ENCODE measurements at places on chromosomes 6 and 20.

DNA sequence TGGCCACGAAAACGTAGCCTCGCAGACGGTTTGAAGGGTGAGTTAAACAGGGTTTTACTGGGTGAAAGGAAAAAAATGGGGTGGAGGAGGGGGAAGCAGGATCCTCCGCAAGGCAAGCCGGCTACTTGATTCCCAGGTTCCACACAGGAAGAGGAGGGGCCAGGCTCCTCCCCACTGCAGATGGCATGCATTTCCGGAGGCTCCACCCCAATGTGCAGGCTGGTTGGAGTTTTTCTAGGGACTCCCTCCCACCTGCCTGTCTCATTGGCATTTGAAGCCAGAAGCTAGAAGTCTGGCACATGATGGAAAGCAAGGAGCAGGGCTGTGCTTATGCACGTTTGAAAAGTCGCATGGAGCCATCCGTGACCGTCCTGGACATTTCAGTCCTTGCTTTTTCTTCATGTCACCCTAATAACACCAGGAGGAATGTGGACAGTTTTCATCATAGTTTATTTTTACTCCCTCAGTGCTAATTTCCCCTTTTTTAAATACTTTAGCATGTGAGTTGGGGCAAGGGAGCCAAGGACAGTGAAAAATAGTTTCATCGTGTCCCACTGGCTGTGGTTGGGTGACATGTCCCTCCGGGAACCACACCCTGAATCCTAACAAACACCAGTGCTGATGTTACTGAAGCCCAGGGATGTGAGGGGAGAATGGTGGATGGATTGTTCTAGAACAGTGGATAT is 100.1 kb upstream of the INSM1 start:
- no peak for DNase-seq

DNA sequence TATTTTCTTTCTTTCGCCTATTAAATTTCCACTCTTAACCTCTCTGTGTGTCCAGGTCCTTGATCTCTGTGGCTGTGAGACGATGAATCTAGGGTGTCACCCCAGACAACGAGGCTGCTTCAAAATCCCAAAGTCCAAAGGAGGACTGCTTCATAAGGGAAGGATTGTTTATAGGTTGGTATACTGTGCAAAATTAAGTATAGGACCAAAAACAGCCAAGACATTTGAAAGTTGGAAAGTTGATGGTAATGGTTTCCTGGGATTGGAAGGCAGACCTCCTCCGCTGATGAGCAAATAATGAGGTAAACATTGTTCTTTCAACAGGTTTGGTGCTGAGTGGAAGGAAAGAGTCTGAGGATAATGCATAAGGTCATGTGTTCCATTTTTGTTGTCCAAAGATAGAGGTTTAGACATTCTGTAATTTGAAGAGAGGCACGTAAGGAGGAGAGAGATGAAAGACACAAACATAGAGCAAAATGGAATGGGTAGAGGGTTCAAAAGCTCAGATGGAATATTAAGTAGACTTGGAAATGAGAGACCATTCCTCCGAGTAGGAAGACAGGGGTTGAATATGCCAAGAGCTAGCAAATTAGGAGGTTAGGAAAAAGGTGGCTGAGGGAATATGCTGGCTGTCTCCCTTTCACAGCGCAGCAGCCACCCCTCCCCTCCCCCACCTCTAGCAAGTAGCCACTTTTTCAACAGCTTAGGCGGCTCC is 24.8 kb downstream of the ZNF311 start:
- DNase-seq: no peak

DNA sequence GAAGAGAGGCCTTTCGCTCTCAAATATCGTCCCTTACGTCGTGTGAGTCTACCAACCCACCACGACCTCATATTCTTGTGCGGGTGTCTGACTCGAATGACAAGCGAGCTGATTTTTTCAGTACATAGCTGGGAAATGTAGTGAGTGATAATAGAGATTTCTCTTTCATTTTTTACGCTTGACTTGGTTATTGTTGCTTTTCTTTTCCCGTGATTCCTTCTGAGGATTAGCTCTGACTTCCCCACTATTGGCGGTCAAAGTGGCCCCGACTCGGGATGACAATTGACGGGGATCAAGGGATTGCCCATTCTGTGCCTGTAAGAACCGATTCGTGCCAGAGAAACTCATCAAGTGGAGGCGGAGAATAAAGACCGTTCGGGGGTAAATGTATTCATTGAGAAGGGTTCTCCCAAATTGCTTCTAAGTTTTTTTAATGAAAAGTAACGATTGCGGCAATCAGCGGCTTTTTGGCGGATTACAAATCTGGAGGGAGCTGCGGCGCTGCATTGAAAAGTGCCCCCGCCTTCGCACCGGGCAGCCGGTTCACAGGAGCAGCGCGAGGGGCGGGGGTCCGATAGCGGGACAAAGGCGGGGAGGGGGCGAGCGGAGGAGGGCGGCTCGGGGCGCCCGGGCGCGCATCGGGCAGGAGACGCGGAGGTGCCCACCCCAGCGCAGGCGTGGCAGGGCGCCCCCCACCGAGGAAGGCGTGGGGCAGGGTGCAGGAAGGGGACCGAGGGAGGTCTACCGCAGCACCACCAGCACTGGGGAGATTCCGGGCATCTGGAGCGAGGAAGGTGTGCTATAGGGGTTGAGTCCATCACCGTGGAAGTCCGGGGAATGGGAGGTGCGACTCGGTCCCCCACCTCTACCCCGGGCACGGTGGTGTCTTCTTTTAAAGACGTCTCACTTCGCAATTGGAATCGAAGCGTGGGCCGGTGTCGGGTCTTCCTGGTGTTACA is 44.5 kb upstream of the OSTM1 start:
- DNase-seq: no peak

DNA sequence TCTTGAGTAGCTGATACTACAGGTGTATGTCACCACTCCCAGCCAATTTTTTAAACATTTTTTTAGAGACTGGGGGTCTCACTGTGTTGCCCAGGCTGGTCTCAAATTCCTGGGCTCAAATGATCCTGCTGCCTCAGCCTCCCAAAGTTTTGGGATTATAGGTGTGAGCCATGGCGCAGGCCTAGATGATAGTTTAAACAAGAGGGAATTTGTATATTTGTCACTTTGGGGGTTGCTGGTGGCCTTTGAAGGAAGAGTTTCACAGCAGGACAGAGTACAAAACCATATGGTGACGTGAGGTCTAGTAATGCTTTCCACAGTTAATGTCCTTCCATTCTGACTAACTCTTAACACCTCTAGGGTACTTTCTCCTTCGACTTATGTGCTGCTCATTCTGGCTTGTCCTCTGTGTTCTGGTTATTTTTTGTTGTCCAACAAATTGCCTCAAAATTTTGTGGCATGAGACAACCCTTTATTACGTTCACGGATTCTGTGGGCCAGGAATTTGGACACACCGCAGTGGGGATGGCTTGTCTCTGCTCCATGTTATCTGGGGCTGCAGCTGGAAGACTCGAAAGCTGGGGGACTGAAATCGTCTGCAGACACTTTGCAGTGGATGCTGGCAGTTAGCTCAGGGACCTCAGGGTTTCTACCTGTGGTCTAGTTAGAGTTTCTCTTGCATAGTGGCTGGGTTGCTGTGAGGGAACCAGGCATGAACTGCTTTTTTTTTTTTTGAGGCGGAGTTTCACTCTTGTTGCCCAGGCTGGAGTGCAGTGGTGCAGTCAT is 23.0 kb upstream of the IER3 start:
- no peak for DNase-seq

DNA sequence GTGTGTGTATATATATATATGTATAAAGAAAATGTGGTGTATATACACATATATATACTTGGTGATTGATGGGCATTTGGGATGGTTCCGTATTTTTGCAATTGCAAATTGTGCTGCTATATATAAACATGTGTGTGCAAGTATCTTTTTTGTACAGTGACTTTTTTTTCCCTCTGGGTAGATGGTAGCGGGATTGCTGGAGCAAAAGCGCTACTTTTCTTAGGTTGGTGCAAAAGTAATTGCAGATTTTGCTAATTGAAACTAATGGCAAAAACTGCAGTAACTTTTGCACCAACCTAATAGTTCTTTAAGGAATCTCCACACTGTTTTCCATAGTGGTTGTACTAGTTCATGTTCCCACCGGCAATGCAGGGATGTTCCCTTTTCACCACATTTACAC is 135.4 kb downstream of the AHI1 start:
- no peak for DNase-seq

Data from CD4-positive, alpha-beta T cell (primary cell).